ENCODE measurements at places on chromosomes 11 and 22. TPM values are rescaled to one million over a fixed set of nuclear protein-coding genes. Genes with fewer than 3 reads are reported as not detected.
A peak's percentile ranks its signal among the peaks of the same experiment; 100 is the strongest.

GRCh38 chr11:70493089-70493474, 94.8 kb downstream of the CTTN start:
- DNase-seq: no peak
- no peaks in the 10 kb centered on the region for H3K27me3 ChIP-seq
- no peaks in the 10 kb centered on the region for H3K4me1 ChIP-seq
- H3K4me3 ChIP-seq: no peak overlapping the region
- H3K27ac ChIP-seq: no peak overlapping the region

DNA sequence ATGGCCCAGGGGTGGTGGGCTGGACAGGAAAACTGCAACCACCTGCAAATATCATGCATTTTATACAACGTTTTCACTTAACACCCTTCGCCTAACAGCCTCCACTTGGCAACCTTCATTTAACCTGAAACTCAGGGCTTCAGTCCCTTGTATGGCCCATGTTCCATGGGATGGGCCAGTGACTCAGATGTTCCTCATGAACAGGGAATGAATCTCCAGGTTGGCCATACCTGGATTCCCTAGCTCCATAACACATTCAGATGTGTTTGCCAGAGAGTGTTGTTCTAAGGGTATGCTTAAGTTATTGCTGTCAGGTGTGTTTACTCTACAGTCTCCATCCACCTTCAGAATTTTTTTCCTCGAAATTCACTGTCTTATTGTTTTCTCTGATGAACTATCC, 316.9 kb downstream of the JRKL start:
- H3K27me3 ChIP-seq: no peaks in the 10 kb centered on the region
- no peak for DNase-seq
- H3K4me3 ChIP-seq: no peak overlapping the region
- no peaks in the 10 kb centered on the region for H3K36me3 ChIP-seq
- H3K27ac ChIP-seq: no peak overlapping the region

GRCh38 chr11:129998905-129999304, 3.7 kb downstream of the PRDM10 start:
- no peak overlapping the region for H3K4me3 ChIP-seq
- H3K4me1 ChIP-seq: peaks cover 23% of the 10 kb centered on the region
- H3K27ac ChIP-seq: no peak overlapping the region

- peak overlapping the region; percentile 68 for H3K27ac ChIP-seq
- H3K4me1 ChIP-seq: peaks cover 65% of the 10 kb centered on the region
- peaks cover 89% of the 10 kb centered on the region for H3K27me3 ChIP-seq
- no peak for DNase-seq
- H3K4me3 ChIP-seq: peak overlapping the region; percentile 54
- H3K36me3 ChIP-seq: peaks cover 20% of the 10 kb centered on the region
These were observed 922 bp downstream of the CRACR2B start for GRCh38 chr11:828506-829175.

DNA sequence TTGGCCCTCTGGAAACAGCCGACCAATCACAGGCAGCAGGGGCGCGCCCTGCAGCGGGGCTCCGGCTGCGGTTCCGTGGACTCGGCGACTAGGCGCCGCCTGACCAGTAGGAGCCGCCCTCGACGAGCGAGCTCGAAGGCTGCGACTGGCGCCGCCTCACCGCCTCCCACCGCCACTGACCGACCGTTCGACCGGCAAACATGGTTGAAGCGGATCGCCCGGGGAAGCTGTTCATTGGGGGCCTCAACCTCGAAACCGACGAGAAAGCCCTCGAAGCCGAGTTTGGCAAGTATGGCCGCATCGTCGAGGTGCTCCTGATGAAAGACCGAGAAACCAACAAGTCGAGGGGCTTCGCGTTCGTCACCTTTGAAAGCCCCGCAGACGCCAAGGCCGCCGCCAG, at the start of gene RBMXL2:
Gene RBMXL2 (plus strand): TSS at position 78 of the 400 bp plus-strand sequence. CDS start 123 bp downstream, at position 201.
- H3K27ac ChIP-seq: no peak within 1 kb of the TSS
- no peak for DNase-seq
- peaks cover 12% of the 10 kb centered on the region for H3K27me3 ChIP-seq
- H3K4me3 ChIP-seq: no peak within 1 kb of the TSS
- no peaks in the 10 kb centered on the region for H3K4me1 ChIP-seq

DNA sequence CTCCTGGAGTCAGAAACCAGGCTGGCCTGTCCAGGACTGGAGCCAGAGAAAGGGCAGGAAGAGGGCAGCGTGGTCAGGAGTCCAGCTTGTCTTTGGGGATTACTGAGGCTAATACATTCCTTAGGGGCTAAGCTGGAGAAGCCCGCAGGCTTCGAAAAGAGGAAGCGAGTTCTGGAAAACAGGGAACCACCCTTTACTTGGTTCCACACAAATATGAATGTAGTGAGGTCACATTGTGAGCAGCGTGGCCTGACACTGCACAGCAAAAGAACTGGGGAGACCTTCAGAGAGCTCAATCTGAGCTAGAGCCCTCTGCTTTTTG, 132.3 kb downstream of the CEP164 start:
- H3K36me3 ChIP-seq: peaks cover 4% of the 10 kb centered on the region
- no peaks in the 10 kb centered on the region for H3K27me3 ChIP-seq
- H3K4me3 ChIP-seq: no peak overlapping the region
- H3K27ac ChIP-seq: no peak overlapping the region

DNA sequence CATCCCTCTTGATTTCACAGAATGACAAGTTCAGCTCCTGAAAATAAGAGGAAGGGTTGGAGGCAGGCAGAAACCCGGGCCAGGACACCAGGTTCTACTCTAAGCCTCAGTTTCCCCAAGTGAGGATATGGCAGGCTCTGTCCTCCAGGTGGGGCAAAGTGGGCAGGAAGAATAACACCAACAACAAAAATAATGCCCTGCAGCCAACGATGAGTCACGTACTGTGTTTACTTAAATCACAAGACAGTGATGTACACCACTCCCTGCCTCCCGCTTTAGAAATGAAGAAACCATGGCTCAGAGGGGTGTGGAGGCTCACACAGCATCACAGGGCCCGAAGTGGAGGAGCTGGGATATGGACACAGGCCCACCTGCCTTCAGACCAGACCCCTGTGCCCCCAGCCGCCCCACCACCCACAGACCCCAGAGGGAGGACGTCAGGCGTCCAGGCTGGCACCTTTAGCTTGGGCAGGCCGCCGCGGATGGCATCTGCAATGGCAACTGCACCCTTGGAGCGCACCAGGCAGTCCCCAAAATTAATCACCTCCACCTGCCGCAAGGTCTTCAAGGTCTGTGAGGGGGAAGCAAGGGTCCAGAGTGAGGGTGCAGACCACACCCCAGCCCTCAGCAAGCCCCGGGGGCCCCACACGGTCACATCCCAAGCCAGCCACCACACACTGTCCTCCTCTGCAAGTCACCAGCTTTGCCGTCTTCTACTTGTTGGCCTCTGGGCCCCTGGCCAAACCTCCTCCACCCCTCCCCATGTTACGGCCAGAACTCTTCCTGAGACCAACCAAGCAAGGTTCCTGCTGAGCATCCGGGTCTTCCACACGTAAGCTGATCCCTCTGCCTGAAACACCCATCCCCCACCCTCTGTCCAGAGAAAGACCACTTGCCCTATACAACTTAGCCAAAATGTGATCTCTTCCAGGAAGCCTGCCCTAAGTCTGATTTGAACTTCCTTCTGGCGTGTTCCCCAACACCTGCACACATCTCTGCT, 15.8 kb upstream of the CHADL start:
- H3K27me3 ChIP-seq: no peaks in the 10 kb centered on the region
- peaks cover 86% of the 10 kb centered on the region for H3K36me3 ChIP-seq
- H3K4me1 ChIP-seq: peaks cover 7% of the 10 kb centered on the region
- no peak overlapping the region for H3K27ac ChIP-seq
- H3K4me3 ChIP-seq: no peak overlapping the region
- DNase-seq: no peak

- no peaks in the 10 kb centered on the region for H3K27me3 ChIP-seq
- no peak for DNase-seq
- H3K27ac ChIP-seq: no peak overlapping the region
- no peaks in the 10 kb centered on the region for H3K36me3 ChIP-seq
- H3K4me1 ChIP-seq: no peaks in the 10 kb centered on the region
- no peak overlapping the region for H3K4me3 ChIP-seq
These were observed 12.2 kb upstream of the SMPD1 start for GRCh38 chr11:6377902-6378639.

DNA sequence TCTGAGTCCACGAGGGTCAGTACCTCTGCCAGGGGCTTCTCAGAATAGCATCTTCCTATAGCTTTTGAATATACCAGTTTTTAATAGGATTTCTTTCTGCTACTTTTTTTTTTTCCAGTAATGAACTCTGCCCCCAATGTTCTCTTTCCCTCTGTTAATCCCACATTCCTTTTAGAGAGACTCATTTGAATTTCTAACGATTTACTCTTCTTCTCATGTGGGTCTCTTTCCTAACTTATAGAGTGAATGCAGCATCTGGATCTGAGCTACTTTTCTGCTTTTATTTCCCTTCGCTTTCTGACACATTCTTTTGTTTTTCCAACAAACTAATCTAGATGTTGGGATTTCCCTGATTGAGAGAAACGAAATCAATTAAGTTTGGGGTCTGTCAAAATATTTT, 71.4 kb downstream of the INSC start:
- DNase-seq: no peak
- no peak overlapping the region for H3K27ac ChIP-seq

- no peak overlapping the region for H3K27ac ChIP-seq
- H3K4me3 ChIP-seq: no peak overlapping the region
These were observed 65.9 kb downstream of the C11orf58 start for GRCh38 chr11:16804104-16804947.

- peak overlapping the region; percentile 55 for H3K4me3 ChIP-seq
- H3K27me3 ChIP-seq: no peaks in the 10 kb centered on the region
- no peak for DNase-seq
- peak overlapping the region; percentile 76 for H3K27ac ChIP-seq
These were observed 723 bp downstream of the CCDC89 start for GRCh38 chr11:85685125-85685819.

DNA sequence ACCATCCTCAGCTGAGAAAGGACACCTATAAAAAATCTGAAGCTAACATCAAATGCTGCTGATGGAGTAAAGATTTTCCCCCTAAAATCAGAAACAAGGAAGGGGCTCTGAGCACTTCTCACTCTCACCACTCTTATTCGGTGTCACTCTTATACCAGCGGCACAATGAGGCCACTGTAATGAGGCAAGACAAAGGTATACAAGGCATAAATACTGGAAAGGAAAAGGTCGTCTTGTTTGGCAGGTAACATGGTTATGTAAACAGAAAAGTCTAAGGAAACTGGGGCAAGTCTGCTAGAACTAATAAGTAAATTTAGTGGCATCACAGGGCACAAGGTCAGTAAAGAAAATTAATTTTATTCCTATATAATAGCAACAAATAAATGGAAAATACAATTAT, 8.1 kb upstream of the MOB2 start:
- H3K4me3 ChIP-seq: no peak overlapping the region
- H3K27ac ChIP-seq: no peak overlapping the region
- H3K27me3 ChIP-seq: no peaks in the 10 kb centered on the region
- DNase-seq: no peak
- no peaks in the 10 kb centered on the region for H3K36me3 ChIP-seq

GRCh38 chr11:62980133-62980760, 4.5 kb downstream of the SLC22A6 start:
- H3K4me1 ChIP-seq: no peaks in the 10 kb centered on the region
- H3K36me3 ChIP-seq: no peaks in the 10 kb centered on the region
- no peak overlapping the region for H3K4me3 ChIP-seq
- H3K27me3 ChIP-seq: no peaks in the 10 kb centered on the region
- DNase-seq: no peak
- H3K27ac ChIP-seq: no peak overlapping the region

GRCh38 chr11:16607675-16608644, 130.5 kb upstream of the C11orf58 start:
- peak overlapping the region; percentile 71 for H3K27ac ChIP-seq
- H3K4me1 ChIP-seq: peaks cover 53% of the 10 kb centered on the region
- peak overlapping the region; percentile 65 for H3K4me3 ChIP-seq

DNA sequence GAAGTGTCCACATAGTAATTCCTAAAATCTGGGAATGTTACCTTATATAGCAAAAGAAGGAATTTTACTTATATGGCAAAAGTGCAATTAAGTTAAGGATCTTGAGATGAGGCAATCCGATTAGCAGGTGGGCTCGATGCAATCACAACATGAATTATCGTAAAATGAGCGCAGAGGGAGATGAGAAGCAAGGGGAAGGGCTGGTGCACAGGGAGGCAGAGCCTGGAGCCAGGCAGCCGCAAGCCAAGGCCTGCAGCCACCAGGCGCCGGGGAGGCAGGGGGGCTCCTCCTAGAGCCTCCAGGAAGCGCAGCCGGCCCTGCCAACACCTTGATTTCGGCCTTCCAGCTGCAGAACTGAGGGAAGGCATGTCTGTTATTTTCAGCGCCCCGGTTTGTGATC, 85.7 kb downstream of the CELSR1 start:
- DNase-seq: no peak
- no peaks in the 10 kb centered on the region for H3K36me3 ChIP-seq
- H3K4me1 ChIP-seq: no peaks in the 10 kb centered on the region
- no peak overlapping the region for H3K4me3 ChIP-seq
- no peaks in the 10 kb centered on the region for H3K27me3 ChIP-seq
- H3K27ac ChIP-seq: no peak overlapping the region

DNA sequence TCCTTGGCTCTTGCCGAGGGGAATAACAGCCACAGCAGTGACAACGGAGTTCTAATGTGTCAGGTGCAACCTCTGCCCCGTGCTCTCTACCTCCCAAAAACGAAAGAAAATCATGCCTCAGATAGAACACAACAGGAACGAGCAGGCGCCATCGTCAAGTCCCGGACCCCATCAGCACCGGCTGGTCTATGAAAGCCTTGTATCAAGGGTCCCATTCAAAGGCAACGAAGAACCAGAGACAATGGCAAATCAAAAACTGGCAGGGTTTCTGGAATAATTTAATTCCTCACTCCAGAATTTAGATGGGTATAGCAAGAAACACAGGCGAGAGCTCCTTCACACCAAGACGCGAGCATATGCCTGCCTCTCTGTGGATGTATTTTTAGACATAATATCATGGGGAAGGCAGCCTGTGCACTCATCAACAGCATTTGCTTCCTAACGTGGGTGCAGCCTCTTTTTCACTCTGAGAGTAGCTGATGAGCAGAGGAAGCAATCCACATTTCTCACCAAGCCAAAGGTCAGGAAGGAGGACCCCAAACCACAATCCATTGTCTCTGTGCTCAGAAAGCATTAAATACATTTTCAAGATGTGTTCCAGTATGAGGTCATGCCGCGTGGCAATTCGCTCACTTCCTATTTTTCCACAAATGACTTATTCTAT, 193.4 kb upstream of the BLID start:
- no peaks in the 10 kb centered on the region for H3K27me3 ChIP-seq
- H3K27ac ChIP-seq: peak overlapping the region; percentile 56
- DNase-seq: no peak
- H3K36me3 ChIP-seq: no peaks in the 10 kb centered on the region
- H3K4me3 ChIP-seq: peak overlapping the region; percentile 40

RAG2 gene
- total RNA-seq: not detected

AGBL2 gene
- not detected for total RNA-seq

TMEM41B gene
- total RNA-seq: 16.1 TPM

SLC22A6 gene
- total RNA-seq: not detected

IFITM10 gene
- 0.50 TPM for total RNA-seq

C22orf42 gene
- total RNA-seq: not detected

TYR gene
- total RNA-seq: not detected

MYOD1 gene
- not detected for total RNA-seq

DDTL gene
- total RNA-seq: 0.91 TPM
